ENCODE measurements at places on chromosomes 6 and 20.

- DNase-seq = no peak
Observed at GRCh38 chr6:43393602-43394001, 24.2 kb upstream of the ZNF318 start.

DNA sequence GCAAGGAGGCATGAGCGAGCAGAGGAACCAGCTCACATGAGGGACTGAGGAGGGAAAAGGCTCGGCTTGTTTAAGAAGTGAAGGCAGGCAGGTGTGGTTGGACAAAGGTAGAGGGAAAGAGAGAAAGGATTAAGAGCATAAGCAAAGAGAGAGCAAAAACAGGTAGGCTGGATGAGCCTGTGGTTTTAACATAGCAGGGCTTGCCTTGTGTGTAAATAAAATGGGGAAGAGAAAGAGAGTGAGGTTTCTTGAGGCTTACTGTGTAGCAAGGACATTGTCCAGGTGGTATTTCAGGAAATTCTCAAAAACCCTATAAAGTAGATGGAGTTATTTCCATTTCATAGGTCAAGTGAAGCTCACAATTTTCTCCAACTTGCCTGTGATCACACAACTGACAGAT lies 93.9 kb upstream of the HDAC2 start:
- DNase-seq = no peak

GRCh38 chr20:44979090-44979621 lies 12.8 kb downstream of the STK4 start:
- no peak for DNase-seq

DNA sequence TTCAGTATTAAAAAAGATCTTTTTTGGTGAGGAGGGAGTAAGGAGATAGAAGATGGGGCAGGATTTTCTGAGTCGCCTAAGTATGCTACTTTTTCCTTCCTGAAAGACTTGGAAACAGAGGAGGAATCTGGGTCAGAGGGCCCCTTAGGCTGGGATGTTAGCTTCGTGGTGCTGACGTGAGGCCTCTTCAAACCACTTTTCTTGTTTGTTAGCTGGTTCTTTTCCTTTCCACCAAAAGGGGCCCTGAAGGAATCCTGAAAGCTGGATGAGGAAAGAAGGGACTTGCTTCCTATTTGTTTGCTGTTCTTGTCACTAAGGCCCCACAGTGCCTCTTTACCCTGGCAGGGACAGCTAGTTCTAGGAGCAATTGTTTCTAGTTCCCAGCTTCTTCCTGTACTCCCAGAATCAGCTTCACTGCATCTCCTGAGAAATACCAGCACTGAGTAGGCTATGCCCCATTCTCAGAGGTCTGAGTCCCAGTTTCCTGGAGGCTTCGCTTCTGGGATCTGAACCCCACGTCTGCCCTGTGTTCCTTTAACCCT lies 2.2 kb upstream of the IL20RA start:
- DNase-seq = no peak

DNA sequence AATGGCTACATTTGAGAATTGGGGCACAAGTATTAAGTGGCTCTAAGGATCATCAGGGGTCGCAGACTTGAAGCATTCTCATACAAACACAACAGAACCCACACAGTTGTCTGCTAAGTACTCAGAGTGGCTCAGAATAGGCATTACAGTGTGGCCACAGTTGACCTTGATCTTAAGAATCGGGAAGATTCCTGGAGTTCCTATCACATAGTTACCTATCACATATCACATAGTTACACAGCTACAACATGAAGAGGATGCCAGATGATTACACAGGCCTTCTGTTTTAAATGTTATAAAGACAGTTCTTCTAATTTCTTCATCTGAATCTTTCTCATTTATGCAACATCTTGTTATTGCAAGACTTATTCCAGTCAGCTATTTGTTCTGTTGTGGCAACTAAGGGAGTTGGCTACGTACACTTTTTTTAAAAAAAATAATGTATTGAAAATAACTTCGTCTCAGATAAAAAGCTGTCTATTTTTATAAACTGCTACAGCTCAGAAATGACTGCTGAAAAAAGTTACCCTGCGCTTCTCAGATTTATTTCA lies 129.0 kb downstream of the REV3L start:
- DNase-seq = no peak

DNA sequence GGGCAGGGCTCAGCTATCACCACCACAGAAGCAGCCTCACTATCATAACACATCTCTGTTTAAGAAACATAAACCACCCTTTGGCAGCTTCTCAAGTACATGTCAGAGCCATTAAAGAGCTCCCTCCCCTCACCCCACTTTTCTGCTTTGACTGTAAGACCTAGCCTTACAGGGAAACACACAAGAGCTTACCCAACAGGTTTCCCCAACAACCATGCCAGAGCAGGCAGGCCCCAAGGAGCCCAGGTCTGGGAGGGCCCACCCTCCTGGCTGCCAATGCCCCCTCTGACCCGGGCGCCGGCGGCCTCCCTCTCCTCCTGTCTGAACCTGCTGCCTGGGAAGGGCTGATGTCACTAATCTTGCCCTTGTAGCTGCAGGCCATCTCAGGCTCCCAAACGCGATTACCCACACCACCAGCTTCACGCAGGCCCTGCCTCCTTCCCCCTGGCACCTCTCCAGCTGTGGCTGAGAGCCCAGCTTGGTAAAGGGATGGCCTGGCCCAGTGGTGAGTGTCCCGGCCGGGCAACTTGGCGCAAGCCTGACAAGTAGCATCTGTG lies 402.0 kb downstream of the MAFB start:
- peak; percentile 63 for DNase-seq

DNA sequence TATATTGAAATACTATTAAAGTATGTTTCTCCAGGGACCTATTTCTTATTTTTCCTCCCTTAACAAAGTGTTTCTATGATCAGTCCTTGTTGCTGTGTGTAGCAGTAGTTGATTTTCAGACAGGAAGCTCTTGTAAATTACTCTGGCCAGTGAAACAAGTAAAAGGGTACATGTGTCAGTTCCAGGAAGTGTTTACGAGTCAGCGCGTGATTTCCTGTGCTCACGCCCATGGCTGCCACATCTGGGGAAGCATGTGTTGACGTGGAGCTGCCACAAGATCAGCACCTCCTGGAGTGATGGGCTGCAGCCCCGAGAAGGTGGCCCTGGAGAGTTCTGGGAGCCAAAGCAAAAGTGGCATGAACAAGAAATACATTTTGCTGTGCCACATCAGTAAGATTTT lies 38.6 kb upstream of the GGTLC1 start:
- no peak for DNase-seq

DNA sequence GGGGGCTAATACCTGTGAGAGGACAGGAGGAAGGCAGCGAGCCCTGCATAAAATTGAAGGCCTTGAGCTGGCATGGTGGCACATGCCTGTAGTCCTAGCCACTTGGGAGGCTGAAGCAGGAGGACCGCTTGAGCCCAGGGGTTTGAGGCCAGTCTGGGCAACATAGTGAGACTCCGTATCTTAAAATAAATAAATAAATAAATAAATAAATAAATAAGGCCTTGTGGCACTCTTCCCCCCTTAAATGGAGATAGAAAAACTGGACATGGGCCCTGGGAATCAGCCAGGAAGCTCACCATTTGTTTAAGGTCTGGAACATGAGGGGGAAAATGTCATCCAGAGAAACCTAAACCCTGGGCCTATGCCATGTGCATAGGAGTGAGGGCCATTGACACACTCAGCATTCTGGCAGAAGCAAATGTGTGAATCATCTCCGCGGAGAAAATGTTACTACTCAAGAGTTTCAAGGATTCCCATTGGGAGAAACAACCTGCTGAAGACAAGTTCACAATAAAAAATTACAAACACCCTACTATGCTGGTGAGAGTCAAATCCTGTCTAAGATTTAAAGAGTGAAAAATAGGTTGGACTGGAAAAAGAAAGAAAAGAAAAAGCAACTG lies 51.9 kb upstream of the UBR2 start:
- no peak for DNase-seq

DNA sequence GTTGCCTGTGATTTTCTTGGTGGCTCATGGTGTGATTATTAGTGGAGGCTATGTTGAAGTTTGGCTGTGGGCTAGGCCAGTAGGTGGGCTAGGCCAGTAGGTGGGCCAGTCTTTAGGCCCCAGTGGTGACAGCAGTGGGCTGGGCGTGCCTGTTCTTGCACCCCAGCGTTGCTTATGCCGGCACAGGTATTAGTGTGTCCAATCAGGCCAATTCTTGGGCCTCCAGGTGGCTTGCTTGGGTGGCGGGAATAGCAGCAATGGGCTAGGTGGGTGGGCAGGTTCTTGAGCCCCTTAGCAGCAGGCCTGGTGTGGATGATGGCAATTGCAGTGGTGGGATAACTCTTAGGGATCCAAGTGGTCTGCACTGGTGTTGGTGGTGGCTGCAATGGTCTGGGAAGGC lies 22.9 kb downstream of the GJA10 start:
- no peak for DNase-seq

DNA sequence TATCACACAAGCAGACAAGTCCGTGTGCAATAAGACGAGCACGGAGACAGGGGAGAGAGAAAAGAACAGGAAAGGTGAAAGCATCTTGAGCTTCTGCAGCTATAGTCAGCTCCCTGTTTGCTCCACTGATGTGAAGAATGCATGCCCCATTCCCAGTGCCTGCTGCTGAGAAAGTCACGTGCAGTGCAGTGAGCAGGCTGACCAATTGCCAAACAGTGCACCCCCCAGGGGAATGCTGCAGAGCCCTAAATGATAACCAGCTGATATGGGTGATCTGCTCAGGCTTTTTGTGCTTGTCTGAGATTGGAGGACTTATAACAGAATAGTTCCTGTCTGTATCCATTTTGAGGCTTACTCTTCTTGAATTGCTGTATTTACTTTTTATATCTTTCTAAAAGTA lies 121.5 kb downstream of the PACRG start:
- no peak for DNase-seq

DNA sequence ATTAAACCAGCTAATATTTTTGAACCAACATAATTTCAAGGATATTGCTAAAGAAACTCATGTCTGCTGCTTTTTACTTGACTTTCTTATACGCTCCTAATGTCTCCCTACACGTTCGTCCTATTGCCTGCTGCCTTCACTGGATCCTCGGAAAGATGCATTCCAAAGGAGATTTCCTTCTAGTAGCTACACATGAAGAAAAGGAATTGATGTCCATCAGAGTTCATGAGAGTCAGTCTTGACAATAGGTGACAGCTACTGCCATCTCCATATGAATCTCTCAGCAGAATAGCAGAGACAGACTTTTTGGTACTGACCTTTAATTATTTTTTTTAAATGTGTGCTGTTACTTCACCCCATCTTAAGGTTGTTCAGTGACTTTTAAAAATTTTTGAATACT lies 24.2 kb upstream of the COL9A1 start:
- DNase-seq = no peak

DNA sequence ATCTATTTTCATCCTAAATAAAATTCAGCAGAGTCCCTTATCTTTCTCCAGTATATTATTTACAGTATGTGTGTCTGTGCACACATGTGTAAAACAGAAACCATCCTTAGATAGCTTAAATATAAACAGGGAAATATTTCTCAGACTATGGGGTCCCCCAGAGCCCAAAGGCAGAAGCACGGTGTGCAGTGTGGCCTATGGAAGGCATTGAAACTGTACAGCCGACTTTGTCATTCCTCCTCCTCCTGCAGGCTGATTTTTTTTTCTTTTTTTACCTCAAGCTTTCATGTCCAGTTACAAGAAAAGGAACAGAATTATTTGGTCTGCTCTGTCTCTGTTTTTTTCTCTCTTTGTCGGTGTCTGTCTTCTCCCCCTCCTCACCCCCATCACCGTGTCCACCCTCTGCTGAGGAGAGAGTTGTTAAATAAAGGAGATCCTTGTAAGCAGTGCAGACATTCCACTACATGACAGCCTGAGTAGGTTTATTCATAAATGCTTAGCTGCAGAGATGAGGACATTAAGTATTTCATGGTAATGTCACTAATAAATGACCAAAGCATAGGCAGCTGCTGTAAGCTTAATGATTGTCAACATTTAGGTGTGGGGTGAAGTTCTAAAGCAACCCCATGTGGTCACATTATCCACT lies 31.8 kb upstream of the SLC35D3 start:
- DNase-seq = no peak
